AG20443 (cell line): ENCODE measurements at places on chromosomes 6 and 20.

GRCh38 chr6:40210628-40211056 is 276.4 kb upstream of the MOCS1 start:
- DNase-seq = no peak

GRCh38 chr6:51387907-51388306 is 569.2 kb downstream of the TFAP2B start:
- no peak for DNase-seq

GRCh38 chr20:56628873-56629463 is at the start of gene TFAP2C:
Gene TFAP2C (plus strand): TSS chr20:56629306. CDS start chr20:56629545, 239 bp downstream.
- DNase-seq = peak; percentile 98

DNA sequence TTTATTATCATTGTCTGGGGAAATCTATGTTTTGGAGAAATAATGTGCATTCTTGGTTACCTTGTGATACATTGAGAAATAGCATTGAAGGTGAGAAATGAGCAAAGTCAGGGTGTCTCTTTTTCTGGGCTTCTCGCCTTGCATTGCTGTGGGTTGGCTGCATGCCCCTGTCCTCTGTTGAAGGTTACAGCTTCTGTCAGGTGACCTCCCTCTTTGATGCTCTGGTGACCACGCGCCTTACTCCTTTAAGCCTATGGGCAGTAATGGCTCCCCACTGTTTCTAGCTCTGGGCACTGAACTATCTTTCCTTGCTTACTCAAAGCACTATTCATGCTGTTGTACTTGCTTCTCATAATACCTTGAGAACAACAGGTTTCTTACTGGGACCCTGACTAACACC is 14.6 kb downstream of the ADGRB3 start:
- DNase-seq = no peak

DNA sequence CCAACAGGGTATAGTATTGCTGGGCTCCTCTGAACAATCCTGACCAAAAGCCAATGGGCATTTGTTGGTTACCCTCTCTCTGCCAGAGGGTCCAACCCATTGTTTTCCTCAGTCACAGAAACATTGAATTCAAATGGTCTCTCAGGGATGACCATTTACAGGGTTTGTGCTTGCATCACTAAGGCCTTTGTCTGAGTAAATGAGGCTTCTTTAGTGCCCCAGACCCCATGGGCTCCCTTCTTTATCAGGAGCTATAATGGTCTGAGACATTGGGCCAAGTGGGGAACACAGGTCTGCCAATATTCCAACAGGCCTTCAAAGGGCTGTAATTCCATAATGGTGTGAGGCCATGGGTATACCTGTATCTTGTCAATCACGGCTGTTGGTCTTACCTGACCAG is 27.1 kb downstream of the GSTA2 start:
- DNase-seq = no peak

- peak; percentile 77 for DNase-seq
These were observed 18.0 kb downstream of the TUBB2A start for GRCh38 chr6:3139090-3139903.

DNA sequence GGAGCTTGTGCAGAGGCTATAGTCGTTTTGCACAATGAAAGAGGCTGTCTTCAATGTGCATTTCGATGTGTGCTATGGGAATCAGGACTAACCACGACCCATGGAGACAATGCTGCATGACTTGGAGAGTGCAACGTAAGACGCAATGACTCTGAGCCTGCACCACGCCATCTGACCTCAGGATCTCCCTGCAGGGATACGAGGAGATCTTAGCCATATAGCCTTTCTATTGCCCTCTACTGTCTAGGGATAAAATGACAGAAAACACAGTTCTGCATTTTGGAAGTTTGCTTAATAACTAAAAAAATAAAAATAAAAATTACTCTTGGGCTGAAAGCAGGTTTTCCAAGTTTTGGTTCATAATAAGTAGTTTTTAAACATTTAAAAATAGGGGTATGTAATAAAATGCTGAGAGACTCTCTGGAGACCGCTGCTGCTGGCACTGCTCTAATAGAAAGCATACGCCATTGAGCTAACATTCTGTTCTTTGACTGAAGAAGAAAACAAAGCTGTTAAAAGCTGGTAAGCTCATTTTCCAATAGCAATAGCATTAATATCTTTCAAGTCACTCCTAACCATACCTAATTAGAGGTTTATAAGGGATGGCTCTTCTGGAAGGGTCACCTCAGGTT is 87.2 kb downstream of the PDE7B start:
- DNase-seq = peak; percentile 44

- no peak for DNase-seq
These were observed 169.0 kb downstream of the TBC1D7 start for GRCh38 chr6:13159300-13159699.

DNA sequence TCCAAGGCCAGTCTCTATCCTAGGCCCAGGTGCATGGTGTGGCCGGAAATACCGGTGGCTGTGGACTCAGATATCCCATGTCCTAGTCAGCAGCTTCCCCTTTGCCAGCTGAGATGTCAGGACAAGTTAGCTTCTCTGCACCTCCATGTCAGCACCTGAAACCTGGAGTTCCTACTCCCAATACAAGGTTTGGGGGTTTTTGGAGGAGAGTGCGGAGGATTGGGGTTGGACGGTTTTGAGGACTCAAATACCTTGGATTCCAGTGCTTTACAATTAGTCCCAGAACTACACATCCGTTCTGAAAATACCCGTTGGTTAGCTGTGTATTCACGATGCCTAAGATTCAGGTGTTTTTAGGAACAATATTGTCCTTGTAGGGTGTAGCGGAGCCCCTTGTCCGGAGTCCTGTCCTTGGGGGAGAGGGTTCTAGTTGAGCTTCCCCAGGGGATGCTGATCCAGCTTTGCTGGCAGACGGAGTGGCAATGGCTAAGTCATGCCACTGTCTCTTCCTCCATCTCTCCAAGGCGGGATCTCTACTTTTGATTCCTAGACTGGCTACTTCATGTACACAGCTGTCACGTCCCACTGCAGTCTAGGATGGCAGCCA is 45.0 kb downstream of the ADNP start:
- DNase-seq = no peak

DNA sequence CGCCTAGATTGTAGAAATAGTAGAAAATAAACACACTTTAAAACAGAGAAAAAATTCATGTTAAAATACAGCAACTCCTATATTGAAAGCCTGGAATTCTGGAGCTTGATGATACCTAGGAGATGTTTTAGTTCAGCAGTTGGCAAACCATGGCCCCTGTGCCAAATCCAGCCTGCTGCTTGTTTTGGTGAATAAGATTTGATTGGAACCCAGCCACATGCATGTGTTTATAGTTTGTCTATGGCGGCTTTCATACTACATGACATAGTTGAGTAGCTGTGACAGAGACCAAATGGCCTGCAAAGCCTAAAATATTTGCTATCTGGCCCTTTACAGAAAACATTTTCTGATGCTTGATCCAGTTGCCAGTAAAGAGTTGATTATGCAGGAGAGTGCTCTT is 57.2 kb downstream of the PAX1 start:
- no peak for DNase-seq

DNA sequence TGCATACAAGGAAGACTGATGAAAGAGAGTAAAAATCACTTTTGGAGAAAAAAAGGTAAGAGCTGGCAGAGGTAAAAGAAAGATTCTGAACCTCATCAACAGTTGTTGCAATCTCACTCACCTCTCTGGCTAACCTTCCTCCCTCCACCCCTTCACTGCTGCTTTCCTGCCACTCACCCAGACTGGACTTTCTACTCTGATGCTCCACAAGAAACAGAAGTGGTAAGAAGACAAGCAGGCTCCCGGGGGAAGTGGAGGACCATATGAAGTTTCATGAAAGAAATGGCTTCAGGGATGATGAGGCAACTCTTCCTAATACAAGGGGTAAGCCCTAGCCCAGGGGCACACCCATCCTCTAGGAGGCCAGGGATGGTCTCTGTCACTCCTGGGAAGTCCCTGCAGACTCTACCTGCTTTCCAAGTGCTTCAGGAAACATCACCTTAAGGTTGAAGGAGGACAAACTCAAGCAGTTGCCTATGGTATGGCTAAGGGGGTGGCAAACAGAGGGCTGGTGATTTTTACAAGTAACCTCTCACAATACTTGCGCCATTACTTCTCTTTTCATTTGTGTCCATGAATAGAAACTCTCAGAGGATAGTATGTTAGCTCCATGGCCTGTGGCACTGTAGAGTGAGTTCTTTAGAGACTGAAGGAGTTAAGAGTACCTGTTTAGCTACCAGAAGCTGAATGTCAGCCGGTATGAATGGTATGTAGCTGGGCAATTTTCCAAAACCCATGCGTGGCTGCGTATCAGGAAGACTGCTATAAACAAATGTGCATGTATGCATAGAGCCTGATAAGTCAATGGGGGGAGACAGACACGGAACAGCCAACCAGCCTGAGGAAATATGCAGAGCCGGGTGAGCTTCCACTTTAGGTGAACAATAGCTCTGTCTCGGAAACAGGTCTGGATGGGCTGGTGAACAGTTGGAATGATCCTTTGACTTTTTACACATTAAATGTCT is 112.0 kb downstream of the BACH2 start:
- DNase-seq = no peak

DNA sequence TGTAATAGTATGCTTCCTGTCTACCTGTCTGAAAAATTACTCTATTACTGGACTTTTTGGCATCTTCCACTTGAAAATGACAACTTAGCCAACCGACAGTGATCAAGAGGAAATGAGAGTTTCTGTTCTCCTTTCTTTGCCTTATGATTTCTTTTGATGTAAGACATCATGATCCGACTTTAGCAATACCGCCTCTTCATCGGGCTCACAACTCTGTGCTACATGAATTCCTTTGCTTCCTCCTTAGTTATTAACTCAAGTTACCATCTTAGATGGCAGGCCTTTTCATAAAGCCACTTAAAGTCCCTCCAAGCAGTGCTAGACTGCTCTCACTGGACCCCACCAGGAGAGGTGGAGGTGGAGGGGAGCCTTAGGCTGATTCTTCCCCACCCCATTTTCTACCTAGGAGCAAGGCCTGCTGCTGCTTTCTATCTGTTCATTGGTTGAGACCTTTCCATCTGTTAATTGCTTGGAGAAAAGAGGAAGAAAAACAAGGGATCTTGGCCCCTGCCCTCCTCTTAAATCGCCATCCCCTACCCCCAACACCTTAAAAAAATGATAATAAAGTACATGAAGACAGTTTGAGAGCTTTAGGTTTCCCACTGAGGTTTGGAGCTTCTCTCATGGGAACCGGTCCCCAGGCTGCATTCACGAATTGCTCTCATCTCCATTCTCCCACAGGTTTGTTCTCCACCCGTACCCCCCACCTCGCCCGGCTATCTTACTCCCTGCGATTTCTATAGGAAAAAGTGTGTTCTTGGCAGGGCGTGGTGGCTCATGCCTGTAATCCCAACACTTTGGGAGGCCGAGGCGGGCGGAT is 21.6 kb upstream of the MCM3 start:
- no peak for DNase-seq

- no peak for DNase-seq
These were observed 72.3 kb downstream of the SLC16A10 start for GRCh38 chr6:111159633-111160032.

DNA sequence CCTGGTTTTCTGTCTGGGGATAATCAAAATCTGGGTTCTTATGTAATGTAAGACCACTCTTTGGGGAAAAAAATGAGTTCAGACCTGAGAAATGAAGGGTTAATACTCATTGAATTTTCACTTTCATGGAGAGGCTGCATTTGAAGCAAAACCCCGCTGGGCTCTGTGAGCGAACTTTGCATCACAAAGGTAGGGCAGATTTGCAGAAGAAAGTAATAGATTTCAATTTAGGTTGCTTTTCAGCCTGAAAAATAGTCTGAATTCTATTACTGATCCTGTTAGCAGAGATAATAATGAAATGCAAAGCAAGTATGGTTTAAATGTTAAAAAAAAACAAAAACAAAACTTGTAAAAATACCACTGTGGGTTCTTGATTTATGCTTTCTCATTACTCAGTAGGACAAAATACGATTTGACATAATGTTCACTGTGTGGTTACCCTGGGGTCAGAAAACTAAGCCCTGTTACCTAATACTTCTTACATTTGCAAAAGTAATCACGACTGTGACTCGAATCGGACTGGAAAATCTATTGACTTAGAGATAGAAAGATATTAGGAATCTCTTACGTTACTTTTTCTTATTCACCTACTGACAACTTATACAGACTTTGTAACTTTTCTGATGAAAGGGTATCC is 72.2 kb downstream of the UST start:
- no peak for DNase-seq

GRCh38 chr20:59577037-59577808 is 27.1 kb upstream of the PHACTR3 start:
- peak; percentile 77 for DNase-seq

GRCh38 chr6:53833155-53833554 is 38.4 kb downstream of the LRRC1 start:
- no peak for DNase-seq

DNA sequence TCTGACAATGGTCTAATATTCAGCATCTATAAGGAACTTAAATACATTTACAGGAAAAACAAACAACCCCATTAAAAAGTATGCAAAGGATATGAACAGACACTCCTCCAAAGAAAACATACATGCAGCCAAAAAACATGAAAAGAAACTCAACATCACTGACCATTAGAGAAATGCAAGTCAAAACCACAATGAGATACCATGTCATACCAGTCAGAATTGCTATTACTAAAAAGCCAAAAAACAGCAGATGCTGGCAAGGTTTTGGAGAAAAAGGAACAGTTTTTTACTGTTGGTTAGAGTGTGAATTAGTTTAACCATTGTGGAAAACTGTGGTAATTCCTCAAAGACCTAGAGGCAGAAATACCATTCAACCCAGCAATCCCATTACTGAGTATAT is 339.0 kb upstream of the ADGRB3 start:
- DNase-seq = no peak

DNA sequence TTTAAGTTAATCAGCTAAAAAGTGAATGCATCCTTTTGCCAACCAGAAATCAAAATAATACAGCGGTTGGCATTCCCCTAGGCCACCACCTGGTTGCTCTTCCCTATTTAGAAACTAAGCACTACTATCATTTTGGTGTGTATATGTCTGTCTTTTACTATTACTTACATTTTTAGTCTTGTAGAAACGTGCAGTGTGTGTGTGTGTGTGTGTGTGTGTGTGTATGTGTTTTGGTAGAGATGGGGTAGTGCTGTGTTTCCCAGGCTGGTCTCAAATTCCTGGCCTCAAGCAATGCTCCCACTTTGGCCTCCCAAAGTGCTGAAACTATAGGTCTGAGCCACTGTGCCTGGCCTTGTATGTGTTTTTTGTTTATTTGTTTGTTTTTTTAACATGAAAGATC is 27.4 kb downstream of the MYO6 start:
- DNase-seq = no peak

- DNase-seq = peak; percentile 42
These were observed at the start of gene BEND3 for GRCh38 chr6:107114926-107115694. Gene BEND3 (minus strand): TSS chr6:107115515. CDS start chr6:107099285, 16,230 bp downstream.

GRCh38 chr6:89970072-89970471 is 75.8 kb downstream of the GJA10 start:
- DNase-seq = no peak

DNA sequence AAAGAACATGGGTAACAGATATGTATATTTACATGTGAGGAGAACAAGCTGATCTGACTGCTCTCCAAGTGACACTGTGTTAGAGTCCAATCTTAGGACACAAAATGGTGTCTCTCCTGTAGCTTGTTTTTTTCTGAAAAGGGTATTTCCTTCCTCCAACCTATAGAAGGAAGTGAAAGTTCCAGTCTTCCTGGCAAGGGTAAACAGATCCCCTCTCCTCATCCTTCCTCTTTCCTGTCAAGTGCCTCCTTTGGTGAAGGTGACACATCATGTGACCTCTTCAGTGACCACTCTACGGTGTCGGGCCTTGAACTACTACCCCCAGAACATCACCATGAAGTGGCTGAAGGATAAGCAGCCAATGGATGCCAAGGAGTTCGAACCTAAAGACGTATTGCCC is 5.2 kb downstream of the HFE start:
- no peak for DNase-seq

GRCh38 chr6:78810146-78810545 is 57.2 kb upstream of the IRAK1BP1 start:
- DNase-seq = peak; percentile 72

GRCh38 chr6:14826456-14826855 is 419.4 kb upstream of the JARID2 start:
- DNase-seq = no peak
